HCEC 1CT (cell line): ENCODE measurements at places on chromosomes 16 and 17.

DNA sequence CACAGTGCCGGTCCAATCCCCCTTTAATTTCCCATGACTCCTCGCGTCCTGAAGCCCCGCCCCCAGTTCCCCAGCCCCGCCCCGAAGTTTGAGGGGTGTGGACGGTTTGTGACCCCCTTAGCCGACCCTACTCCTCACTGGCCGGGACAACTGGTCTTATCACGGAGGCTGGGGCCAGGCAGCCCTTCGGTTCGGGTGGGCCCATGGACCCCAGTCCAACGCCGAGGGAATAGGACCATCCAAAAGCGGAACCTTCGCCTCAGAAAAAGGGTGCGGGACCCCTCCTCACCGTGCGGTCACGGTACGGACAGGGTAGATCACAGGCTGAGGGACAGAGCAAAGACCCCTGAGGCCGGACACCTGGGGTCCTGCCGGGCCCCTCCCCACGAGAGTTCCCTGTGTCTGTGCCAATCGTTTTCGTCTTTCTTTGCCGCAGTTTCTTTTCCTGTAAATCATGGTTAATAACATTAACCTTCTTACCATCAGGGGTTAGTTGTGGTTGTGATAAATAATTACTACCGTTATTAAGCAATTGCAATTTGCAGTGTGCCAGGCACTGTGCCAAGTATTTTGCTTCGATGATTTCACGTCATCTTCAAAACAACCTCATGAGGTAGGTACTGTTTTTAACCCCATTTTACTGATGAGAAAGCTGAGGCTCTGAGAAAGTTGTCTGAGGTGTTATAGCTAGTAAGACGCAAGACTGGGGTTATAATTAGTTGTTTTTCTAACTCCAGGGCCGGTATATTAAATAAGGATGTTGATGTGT lies 543 bp downstream of the TMUB2 start:
- peak; percentile 16 for DNase-seq

- DNase-seq = no peak
Measured at GRCh38 chr17:65115839-65116238, 21.3 kb upstream of the RGS9 start.

DNA sequence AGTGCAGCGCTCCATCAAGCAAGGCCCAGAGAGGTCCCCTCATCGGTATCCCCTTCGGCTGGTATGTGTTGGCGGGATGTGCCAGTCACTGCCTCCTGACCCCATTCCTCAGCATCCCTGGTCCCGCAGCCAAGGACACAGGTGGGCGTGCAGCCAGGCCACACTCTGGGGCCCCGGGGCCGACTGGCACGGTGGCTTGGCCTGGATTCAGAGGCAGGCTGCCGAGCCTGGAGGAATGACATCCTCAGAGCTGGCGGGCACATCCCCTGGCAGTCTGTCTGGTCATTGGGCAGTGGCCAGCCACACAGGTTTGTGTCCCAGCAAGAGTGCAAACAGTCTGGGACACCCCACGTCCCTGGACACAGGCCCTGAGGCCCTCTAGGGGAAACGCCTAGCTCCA lies 111.1 kb downstream of the SDK2 start:
- no peak for DNase-seq

- no peak for DNase-seq
Measured at GRCh38 chr16:73355981-73356380, 308.1 kb upstream of the ZFHX3 start.
